ENCODE measurements at places on chromosomes 16 and 17.

DNA sequence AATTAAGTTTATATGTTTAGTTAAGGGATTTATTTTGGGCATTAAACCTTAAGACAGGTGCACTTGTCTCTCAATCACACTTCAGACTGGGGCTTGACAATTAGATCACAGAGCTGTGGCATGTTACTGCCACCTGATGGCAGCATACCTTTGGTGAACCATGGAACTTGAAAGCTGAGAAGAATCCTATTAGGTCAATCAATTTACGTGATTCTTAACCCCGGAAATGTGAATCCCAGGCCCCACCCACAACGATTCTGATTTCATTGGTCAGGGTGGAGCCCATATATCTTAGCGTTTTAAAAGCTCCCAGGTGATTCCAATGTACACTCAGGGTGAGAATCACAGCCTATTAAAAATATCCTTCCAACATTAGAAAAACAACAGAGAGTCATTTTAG lies 91.0 kb downstream of the GSG1L start:
- DNase-seq: peak; percentile 11

DNA sequence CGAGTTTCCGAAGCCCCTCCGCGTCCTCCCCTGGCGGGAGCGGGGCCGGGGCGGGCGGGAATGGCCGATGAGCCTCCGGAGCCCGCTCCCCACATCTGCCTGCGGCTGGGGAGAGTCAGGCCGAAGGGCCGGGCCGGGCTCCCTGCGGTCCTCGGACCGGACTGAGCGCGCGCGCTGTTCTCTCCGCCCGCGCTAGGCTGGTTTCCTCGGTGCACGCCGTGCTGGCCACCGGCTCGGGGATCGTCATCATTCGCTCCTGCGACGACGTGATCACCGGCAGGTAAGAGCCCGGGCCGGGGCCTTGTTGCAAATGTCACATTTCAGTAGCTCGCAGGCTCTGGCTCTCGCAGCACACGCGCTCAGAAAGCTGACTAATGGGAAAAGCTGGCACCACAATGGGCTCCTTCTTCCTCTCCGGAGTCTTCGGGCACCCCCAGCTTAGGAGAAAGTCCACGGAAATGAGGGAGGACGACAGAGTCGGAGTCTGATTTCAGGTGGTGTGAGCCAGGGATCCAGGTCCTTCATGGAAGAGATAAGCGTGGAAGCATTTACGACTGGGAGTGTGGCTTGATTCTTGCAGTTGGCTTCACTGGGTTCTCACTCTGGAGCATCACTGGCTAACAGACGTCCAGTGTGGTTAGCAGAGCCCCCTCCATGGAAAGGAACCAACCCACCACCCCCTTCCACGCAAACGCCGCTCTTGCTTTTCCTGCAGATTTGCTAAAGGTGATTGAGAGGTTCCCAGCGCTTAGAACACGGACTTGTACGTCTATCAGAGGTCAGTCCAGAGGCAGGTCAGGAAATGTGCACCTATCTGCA lies 715 bp downstream of the TLCD3A start:
- peak; percentile 27 for DNase-seq

DNA sequence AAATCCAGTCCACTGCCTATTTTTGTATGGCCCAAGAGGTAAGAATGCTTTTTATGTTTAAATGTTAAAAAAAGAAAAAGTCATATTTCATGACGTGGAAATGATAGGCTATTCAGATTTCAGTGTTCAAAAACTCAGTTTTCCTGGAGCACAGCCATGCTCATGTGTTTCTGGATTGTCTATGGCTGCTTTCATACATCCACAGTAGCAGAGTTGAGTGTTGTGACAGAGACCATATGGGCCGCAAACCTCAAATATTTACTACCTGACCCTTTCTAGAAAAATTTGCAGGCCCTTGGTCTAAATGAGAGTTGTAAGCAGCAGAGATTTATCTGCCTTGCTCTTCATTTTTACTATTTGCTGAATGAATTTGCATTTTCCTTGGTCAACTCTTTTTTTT lies 264.1 kb downstream of the CBLN1 start:
- DNase-seq: no peak

GRCh38 chr16:9820476-9821246 lies 361.6 kb downstream of the GRIN2A start:
- DNase-seq: no peak

Measured in stimulated activated CD8-positive, alpha-beta memory T cell treated with anti-CD3 and anti-CD28 coated beads, Interleukin-2, amount 100 ng/mL, for 48 hours (primary cell).